ENCODE measurements at places on chromosomes 16 and 17. TPM values are rescaled to one million over a fixed set of nuclear protein-coding genes. Genes with fewer than 3 reads are reported as not detected.

Gene PDIA2
- 0.99 TPM for polyA plus RNA-seq

DNA sequence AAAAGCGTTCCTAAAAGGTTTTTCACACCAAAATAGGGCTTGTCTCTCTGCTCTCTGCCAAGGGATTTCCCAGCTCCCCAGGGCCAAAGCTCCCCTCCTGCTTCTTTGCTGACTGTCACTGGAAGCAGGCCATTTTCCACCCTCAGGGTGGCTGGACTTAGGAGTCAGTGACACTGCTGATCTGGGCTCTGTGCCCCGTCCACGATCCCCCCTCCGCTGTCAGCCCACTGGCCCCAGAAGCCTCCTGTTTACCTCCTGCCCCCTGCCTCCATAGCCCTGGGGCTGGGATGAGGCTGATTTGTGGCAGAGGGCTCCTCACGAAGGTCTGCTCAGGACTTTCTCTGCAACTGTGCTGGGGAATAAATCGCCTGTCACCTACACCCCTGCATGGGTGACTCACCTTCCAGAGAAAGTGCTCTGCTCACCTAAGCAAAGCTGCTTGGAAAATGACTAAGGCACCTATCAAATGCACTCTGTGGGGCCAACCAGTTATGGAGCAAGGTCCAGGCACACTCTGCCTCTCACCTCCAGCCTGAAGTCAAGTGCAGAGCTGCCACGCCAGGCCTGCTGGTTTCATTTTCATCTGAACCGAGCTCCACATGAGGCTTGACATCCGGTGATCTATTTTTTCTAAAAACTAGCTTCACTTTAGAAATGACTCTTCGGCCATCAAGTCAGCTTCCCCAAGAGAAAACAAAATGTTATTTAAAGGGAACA is 4.9 kb downstream of the MAP3K14 start:
- DNase-seq = no peak

GRCh38 chr16:11036040-11036439 is 91.7 kb downstream of the CLEC16A start:
- DNase-seq = no peak

Gene PRAC1
- not detected for polyA plus RNA-seq

Gene ASGR2
- 0.58 TPM for polyA plus RNA-seq

Gene OR2C1
- 0.44 TPM for polyA plus RNA-seq

Gene KLHL11
- 9.4 TPM for polyA plus RNA-seq

- DNase-seq = no peak
Measured at GRCh38 chr17:21025451-21025850, 17.4 kb downstream of the USP22 start.

Gene EVPLL
- 0.70 TPM for polyA plus RNA-seq

Gene TMIGD1
- polyA plus RNA-seq = not detected

DNA sequence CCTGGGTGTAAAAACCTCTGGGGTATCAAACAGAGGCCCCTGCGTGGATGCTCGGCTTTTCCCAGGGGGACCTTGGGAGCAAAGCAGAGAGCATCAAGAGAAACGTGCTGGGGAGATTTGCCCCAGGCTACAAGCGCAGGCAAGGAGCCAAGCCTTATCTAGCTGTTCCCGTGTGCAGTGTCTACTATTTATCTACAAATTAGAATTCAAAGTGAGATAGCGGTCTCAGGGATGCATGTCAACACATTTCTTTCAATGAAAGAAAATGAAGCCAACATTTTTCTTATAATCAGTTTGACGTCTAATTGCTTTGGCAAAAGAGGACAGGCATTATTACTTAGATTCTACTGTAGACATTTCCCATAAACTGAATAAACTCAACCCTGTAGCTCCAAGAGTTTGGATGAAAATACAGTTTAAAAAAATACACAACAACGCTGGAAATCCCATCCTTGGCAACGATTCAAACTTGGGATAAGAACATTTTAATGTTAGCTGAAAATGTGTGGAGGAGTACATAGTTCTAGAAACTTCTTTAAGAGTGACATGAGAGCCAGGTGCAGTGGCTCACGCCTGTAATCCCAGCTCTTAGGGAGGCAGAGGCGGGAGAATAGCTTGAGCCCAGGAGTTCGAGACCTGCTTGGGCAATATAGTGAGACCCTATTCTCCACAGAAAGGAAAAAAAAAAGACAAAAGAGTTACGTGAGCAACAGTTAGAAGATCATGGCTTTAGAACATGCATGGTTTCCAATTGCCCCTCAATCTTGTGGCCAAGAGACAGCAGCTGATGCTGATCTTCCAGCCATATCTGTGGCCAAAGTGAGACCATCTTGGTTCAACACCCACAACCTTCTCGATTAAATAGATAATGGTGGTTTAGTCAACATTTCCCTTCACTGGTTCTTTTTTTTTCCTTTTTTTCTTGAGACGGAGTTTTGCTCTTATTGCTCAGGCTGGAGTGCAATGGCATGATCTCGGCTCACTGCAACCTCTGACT is 7.2 kb downstream of the SPNS3 start:
- peak; percentile 32 for DNase-seq

- DNase-seq = no peak
Measured at GRCh38 chr17:39745335-39746144, 7.8 kb downstream of the GRB7 start.

DNA sequence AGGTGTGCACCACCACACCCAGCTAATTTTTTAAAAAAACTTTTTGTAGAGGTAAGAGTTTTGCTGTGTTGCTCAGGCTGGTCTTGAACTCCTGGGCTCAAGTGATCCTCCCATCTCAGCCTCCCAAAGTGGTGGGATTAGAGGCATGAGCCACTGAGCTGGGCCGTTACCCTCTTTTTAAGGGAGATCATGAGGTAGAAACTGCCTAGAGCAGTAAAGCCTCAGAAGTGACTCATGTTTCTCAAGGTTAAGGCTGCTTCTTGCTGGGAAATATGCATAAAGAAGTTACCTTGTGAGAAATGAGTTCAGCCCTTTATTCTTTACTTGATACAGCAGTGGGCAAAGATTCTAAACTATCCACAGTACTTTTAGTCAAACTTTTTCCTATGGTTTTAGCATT is 38.2 kb downstream of the GRB2 start:
- no peak for DNase-seq

- DNase-seq = no peak
Measured at GRCh38 chr17:59454633-59455105, 110.7 kb upstream of the DHX40 start.

GRCh38 chr17:2040219-2040827 is 1.5 kb upstream of the OVCA2 start:
- no peak for DNase-seq

GRCh38 chr16:66099306-66099705 is 267.2 kb upstream of the CDH5 start:
- DNase-seq = no peak

- DNase-seq = no peak
Measured at GRCh38 chr17:50458701-50459676, 9.7 kb downstream of the CHAD start.

- no peak for DNase-seq
Measured at GRCh38 chr17:3447625-3448024, 14.0 kb upstream of the OR1E2 start.

Gene WFDC1
- polyA plus RNA-seq = 5.1 TPM

- DNase-seq = no peak
Measured at GRCh38 chr16:17483351-17483750, 12.6 kb upstream of the XYLT1 start.

GRCh38 chr17:57892820-57893595 is 43.2 kb upstream of the MRPS23 start:
- DNase-seq = peak; percentile 93

Gene PIP4K2B
- polyA plus RNA-seq = 84.1 TPM

Gene TMC8
- 6.6 TPM for polyA plus RNA-seq

Gene KRT20
- polyA plus RNA-seq = not detected

GRCh38 chr16:4113358-4114256 is 2.6 kb downstream of the ADCY9 start:
- no peak for DNase-seq

Gene LHX1
- not detected for polyA plus RNA-seq

DNA sequence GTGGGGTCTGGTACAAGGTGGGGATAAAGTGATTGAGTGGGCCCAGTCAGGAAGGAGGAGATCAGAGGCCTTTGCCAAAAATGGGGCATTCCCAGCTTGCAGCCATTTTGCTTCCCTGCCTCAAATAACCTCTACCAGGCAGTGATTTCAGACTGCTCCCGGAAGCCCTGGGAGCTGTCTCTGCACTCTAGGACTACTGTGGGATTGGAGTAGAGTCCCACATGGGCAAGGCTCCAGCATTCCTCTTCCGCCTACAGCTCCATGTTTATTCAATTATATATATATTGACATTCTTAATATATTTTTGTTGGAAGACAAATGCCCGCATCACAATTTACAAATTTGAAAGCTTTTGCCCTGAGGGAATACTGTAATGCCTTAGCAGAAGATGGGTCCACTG is 13.5 kb downstream of the SUPT6H start:
- no peak for DNase-seq

DNA sequence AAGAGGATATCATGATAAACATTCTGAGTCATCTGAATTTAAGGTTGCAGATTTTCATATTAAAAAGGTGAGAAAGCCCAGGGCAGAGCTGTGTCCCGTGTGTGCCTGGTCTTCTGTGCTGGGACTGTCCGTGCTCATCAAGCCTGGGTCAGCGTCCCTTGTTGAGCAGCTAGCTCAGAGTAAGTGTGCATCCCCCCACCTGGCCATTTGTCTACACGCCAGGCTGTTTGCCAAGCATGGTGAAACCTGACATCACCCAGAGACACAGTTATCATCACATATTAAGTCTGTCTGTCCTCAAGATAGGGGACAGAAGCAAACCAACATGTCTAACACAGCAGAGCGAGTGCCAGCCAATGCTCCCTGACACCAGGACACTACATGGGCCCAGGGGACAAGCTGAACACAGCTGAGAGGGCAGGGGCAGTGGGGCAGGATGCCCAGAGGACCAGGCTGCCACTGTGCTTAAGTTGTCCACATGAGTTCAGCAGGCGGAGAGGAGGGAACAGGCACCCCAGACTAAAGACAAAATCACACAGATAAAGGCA is 57.9 kb upstream of the CNEP1R1 start:
- DNase-seq = no peak

Gene HEATR9
- 0.28 TPM for polyA plus RNA-seq

Gene RNF43
- 35.5 TPM for polyA plus RNA-seq

- DNase-seq = no peak
Measured at GRCh38 chr16:89988951-89989350, 30.3 kb downstream of the DBNDD1 start.

Gene SYCE1L
- 4.3 TPM for polyA plus RNA-seq

- DNase-seq = no peak
Measured at GRCh38 chr16:69182730-69183416, 4.1 kb upstream of the SNTB2 start.

GRCh38 chr17:72710202-72710601 is 382.3 kb downstream of the SLC39A11 start:
- DNase-seq = no peak

Gene KRT15
- 1.0 TPM for polyA plus RNA-seq

Gene KRT38
- polyA plus RNA-seq = not detected

Gene MAF
- 79.3 TPM for polyA plus RNA-seq

DNA sequence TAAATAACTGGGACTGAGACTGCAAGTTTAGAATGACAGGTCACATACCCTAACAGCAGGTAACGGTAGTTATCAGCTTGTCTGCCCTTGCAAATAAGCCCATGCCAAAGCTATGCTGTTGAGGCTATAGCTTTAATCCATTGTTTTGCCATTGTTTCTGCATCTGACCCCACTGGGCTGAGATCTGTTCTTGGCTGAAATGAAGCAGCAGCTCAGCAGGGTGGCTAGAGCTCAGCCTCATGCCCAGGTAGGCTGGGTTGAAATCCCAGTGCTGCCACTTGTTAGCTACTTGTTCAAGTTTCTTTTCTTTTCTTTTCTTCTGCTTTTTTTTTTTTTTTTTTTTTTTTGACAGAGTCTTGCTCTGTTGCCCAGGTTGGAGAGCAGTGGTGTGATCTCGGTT is 40.1 kb downstream of the NKD1 start:
- no peak for DNase-seq

Gene NECAB2
- polyA plus RNA-seq = 0.38 TPM

Gene SLC47A1
- polyA plus RNA-seq = 2.1 TPM

Gene FLII
- polyA plus RNA-seq = 131 TPM

GRCh38 chr17:47810200-47810821 is 11.3 kb downstream of the OSBPL7 start:
- DNase-seq = peak; percentile 57

DNA sequence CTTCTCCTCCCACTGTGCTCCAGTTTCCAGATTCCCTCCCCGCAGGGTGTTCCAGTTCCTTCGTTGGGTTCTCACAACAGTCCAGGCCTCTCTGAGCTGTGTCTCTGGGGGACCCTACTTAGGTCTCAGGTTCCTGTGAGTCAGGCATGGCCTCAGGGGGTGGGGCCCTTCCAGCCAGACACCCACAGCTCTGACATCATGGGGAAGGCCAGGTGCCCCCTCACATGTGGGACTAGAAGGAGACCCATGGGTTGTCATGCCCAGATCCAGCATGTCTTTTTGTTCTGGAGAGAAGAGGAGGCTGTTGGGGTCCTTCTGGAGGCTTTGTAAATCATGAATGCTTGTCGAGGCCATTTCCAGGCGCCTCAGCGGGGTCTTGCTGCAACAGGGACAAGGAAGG is 32.0 kb upstream of the NDRG4 start:
- no peak for DNase-seq

DNA sequence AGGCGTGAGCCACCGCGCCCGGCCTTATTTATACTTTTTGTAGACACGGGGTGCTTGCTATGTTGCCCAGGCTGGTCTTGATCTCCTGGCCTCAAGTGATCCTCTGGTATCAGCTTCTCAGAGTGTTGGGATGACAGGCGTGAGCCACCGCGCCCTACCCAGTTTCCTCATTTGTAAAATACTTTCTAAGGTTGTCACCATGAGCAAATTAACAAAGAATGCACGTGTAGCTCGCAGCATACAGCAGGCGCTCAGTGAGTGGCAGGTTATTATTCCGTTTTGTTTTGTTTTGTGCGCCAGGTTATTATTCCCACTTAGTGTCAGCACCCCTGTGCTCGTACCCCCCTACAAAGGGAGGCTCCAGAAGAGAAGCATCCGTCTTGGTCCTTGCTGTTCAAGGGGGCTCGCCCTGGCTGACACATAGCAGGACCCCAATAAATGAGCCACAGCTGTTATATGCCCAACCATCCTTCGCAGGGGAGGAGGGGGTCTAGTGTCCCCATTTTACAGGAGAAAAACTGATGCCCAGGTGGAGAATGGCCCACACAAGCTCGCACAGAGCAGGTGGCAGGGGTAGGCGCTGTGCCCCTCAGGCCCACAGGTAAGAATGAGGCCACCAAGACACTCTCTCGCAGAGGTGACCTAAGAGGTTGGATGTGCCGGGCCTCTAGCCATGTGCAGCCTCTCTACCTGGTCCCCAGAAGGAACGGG is 686 bp upstream of the MIEF2 start:
- DNase-seq = no peak

GRCh38 chr17:74453665-74454196 is 12.7 kb upstream of the CD300A start:
- no peak for DNase-seq

Gene KRT33A
- not detected for polyA plus RNA-seq

DNA sequence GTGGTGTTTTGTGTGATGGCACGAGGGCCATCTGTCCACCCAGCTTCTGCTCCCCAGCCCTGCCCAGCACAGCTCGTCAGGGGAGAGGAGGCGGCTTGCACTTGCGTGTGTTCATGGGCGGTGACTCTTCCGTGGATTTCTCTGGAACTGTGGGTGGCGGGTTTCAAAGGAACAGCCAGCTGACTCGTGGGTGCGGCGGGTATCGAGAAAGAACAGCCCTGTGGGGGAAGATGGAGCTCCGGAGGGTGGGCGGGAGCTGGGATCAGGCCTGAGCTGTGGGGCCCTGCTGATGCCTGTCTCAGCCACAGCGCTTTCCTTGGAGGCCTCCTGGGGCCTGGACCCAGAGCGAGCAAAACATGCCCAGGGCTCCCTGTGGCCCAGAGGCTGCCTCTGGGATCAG is 13.2 kb downstream of the NAGPA start:
- DNase-seq = no peak

Gene MYO1C
- polyA plus RNA-seq = 88.9 TPM
